Activated CD8-positive, alpha-beta T cell treated with anti-CD3 and anti-CD28 coated beads, Interleukin-2, amount 10 ng/mL, durations not matched to agents 7 days and 5 days (primary cell): ENCODE measurements at places on chromosomes 4 and X. TPM values are rescaled to one million over a fixed set of nuclear protein-coding genes. Genes with fewer than 3 reads are reported as not detected.
A peak's percentile ranks its signal among the peaks of the same experiment; 100 is the strongest.

DNA sequence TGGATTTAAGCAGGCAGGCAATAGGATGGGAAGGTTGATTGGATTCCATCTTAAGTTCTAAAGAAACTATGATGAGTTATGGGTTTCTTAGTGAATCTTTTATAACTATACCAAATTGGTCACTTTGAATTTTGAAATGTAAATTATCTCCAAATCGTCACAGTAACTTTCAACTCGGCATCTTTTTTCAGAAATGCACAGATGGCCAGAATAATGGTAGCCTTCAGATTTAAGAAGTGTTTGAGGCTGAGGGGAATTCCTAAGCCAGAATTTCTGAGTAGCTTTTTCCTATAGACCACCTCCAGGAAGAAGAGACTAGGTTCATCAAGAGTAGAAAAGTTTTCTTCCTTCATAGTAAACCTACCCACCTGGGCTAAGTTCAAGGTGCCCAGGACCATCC lies 663.7 kb upstream of the TENM3 start:
- H3K4me3 ChIP-seq = no peak overlapping the region
- H3K36me3 ChIP-seq = no peaks in the 10 kb centered on the region
- H3K27ac ChIP-seq = no peak overlapping the region
- H3K4me1 ChIP-seq = no peaks in the 10 kb centered on the region

GRCh38 chr4:44983083-44983482 lies 256.7 kb upstream of the GNPDA2 start:
- no peaks in the 10 kb centered on the region for H3K4me1 ChIP-seq
- no peak for DNase-seq
- no peaks in the 10 kb centered on the region for H3K27me3 ChIP-seq

DNA sequence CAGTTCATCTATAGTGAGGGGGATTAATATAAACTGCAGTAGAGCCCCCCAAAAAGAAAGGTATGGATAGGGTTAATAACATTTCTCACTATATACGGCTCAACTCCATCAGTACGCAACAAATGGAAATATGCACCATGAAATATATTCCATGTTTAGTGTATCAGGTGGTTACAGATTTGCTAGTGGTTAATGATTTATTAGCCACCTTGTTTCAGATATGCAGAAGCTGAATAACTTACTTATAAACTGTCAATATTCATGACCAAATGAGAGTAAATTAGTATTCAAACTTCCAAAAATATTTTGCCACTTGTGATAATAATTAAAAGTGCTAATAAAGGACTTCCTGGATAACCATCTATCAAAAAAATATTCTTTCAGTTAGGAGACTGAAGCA lies 14.8 kb downstream of the AMTN start:
- no peaks in the 10 kb centered on the region for H3K36me3 ChIP-seq
- H3K4me1 ChIP-seq = no peaks in the 10 kb centered on the region
- no peak overlapping the region for H3K27ac ChIP-seq
- H3K4me3 ChIP-seq = no peak overlapping the region
- no peak for DNase-seq

- H3K4me3 ChIP-seq = no peak overlapping the region
- no peaks in the 10 kb centered on the region for H3K36me3 ChIP-seq
- H3K27ac ChIP-seq = no peak overlapping the region
- H3K4me1 ChIP-seq = no peaks in the 10 kb centered on the region
- DNase-seq = no peak
- no peaks in the 10 kb centered on the region for H3K27me3 ChIP-seq
These were observed 646.6 kb upstream of the PITX2 start for GRCh38 chr4:111269439-111269838.

DNA sequence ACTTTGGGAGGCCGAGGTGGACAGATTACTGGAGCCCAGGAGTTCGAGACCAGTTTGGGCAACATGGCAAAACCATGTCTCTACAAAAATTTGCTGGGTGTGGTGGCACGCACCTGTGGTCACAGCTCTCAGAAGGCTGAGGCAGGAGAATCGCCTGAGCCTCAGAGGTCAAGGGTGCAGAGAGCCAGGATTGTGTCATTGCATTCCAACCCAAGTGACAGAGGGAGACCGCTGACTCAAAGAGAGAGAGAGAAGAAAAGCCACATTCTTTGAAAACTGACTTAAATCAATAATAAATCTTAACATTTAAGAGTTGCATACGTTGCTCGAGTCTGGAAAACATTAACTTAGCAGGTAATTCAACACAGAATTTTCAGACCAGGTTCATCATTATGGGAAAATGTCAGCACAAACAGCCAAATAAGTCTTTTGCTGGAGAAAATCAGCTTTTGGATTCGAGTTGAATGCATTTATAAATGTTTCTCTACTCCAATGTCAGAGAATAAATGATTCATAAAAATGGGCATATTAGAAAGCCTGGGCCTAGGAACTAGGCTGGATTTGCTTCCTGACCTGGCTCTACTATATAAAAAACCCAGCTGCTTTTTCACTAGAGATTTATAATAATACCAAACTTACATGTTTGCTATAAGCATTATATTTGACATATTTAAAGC lies 68.3 kb upstream of the RBPJ start:
- H3K36me3 ChIP-seq = no peaks in the 10 kb centered on the region
- peaks cover 3% of the 10 kb centered on the region for H3K4me1 ChIP-seq
- peaks cover 4% of the 10 kb centered on the region for H3K27me3 ChIP-seq
- no peak overlapping the region for H3K4me3 ChIP-seq
- no peak overlapping the region for H3K27ac ChIP-seq
- DNase-seq = no peak

- no peaks in the 10 kb centered on the region for H3K27me3 ChIP-seq
- no peak for DNase-seq
- no peak overlapping the region for H3K27ac ChIP-seq
- peaks cover 11% of the 10 kb centered on the region for H3K4me1 ChIP-seq
- no peak overlapping the region for H3K4me3 ChIP-seq
- H3K36me3 ChIP-seq = peaks cover 16% of the 10 kb centered on the region
These were observed 56.0 kb downstream of the GPR82 start for GRCh38 chrX:41779941-41780340.

GRCh38 chrX:10569946-10570345 lies 50.4 kb downstream of the MID1 start:
- H3K27me3 ChIP-seq = no peaks in the 10 kb centered on the region
- no peak for DNase-seq
- H3K27ac ChIP-seq = no peak overlapping the region
- no peaks in the 10 kb centered on the region for H3K4me1 ChIP-seq
- H3K4me3 ChIP-seq = no peak overlapping the region

- no peaks in the 10 kb centered on the region for H3K36me3 ChIP-seq
- peak within 1 kb of the TSS; percentile 63 for H3K27ac ChIP-seq
- H3K4me1 ChIP-seq = peaks cover 24% of the 10 kb centered on the region
- H3K4me3 ChIP-seq = peak within 1 kb of the TSS; percentile 82
- DNase-seq = no peak
These were observed at the start of gene ALPK1 for GRCh38 chr4:112296949-112297880. Gene ALPK1, plus strand, starts transcription at chr4:112297369.

DNA sequence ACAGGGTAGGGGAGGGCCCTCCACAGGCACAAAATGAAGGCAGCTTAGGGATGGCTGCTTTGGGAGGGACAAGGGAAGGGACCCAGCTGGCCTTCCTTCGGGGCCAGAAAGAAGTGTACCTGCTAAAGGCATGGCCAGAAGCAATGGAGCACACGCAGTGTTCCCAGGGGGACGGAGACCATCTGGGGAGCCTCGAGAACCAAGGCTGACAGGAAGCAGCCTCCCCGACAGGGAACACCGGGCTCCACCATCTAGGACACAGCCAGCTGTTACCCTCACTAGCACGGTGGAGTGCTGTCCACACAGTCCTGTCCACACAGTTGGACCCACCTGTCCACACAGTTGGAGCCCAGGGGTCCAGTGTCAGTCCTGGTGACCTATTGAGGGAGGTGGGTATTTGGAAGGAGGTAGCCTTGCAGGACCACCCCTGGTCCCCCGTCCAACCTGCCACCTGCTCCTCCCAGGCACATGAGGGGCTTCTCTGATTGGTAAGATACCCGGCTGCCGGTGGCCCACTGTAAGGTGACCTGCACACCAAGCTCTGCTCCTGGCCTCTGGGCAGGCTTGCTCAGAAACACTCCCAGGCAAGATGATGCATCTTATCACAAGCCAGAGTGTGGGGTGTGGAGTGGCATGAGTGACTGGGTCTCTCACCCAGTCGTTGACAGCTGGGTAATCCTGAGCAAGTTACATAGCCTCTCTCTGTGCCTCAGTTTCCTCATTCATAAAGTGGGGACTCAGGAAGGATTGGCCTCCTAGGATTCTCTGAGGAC lies 20.5 kb upstream of the AFAP1 start:
- peak overlapping the region; percentile 75 for H3K27ac ChIP-seq
- peak overlapping the region; percentile 30 for H3K4me3 ChIP-seq
- H3K36me3 ChIP-seq = no peaks in the 10 kb centered on the region
- peaks cover 11% of the 10 kb centered on the region for H3K27me3 ChIP-seq
- peaks cover 34% of the 10 kb centered on the region for H3K4me1 ChIP-seq
- no peak for DNase-seq

- H3K27ac ChIP-seq = no peak overlapping the region
- H3K27me3 ChIP-seq = no peaks in the 10 kb centered on the region
These were observed 61.0 kb downstream of the INTS6L start for GRCh38 chrX:135581496-135581895.

- H3K27ac ChIP-seq = no peak overlapping the region
- H3K4me1 ChIP-seq = no peaks in the 10 kb centered on the region
- H3K36me3 ChIP-seq = peaks cover 2% of the 10 kb centered on the region
- no peaks in the 10 kb centered on the region for H3K27me3 ChIP-seq
These were observed 59.7 kb upstream of the RASGEF1B start for GRCh38 chr4:81531410-81531809.

- H3K27ac ChIP-seq = no peak overlapping the region
- peaks cover 27% of the 10 kb centered on the region for H3K4me1 ChIP-seq
These were observed 100.0 kb downstream of the ATP11C start for GRCh38 chrX:139832718-139833309.

DNA sequence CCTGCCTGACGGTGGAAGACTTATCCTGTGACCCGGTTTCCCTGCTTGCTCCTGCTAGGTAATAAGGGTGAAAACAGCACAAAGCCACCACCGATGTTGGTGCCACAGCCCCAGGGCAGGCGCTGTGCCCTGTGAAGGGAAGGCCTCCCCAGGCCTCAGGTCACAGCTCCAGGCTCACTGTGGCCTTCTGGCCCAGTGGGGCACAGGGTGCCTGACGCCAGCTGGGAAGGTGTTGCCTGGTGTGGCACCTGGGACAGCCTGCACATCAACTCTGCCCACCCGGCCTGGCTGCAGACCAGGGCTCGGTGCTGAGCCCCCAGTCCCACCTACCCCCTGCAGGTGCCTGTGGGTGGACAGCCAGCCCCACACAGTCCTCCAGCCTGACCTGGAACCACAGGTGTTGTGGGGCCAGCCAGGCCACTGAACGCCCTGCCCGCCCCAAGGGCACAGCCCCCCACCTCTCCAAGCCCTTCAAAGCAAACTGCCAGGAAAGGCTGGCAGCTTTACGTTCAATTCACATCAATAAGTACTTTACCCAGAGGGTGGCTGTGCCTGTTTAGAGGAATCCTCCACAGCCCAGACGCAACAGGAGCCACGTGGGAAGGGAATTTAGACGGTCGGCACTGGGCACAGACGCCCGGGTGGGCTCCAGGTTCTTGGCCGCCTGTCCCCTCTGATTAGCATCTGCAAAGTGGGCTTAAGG lies 54.3 kb downstream of the ZFYVE28 start:
- H3K36me3 ChIP-seq = no peaks in the 10 kb centered on the region
- H3K4me3 ChIP-seq = peak overlapping the region; percentile 63
- H3K27ac ChIP-seq = peak overlapping the region; percentile 57
- no peak for DNase-seq
- H3K4me1 ChIP-seq = no peaks in the 10 kb centered on the region

Gene PHOX2B
- not detected for total RNA-seq

GRCh38 chr4:6891436-6892170 lies 18.0 kb upstream of the TBC1D14 start:
- H3K27ac ChIP-seq = peak overlapping the region; percentile 92
- no peaks in the 10 kb centered on the region for H3K27me3 ChIP-seq

Gene WDR19
- 6.0 TPM for total RNA-seq

DNA sequence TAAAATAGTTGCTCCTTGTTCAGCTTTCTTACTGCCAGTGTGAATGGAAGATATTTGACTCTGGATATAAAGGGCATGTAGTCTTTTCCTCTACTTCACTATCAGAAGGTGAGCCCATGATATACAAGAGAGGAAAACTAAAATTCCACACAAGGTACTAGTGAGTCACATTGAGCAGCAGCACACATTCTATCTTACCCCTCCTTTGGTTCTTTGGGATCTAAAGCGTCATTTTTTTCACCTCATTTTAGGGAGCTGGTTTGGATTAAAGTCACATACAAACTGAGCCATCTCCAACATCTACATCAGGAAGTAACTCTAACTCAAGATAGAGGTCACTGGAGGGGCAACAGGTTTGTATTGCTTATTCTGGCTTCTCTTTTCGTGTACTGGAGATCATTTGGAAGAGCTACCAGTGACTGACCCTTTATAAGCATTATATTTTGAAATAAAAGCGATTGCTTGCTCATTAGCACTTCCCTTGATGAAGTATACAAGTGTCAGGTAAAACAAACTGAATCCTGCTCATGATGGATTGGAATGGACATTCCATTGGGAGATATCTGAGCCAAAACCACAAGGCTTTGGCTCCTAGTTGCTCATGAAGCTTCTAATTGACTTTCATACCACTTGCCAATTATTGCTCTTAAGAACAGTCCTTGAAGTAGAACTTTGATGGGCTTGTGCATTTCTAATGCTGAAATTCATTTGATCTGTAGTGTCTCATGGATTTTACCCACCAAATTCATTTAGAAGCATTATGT lies 124.1 kb downstream of the SPCS3 start:
- H3K36me3 ChIP-seq = no peaks in the 10 kb centered on the region
- H3K27ac ChIP-seq = no peak overlapping the region
- no peak overlapping the region for H3K4me3 ChIP-seq
- no peaks in the 10 kb centered on the region for H3K4me1 ChIP-seq

- H3K36me3 ChIP-seq = no peaks in the 10 kb centered on the region
- H3K27ac ChIP-seq = no peak overlapping the region
- H3K27me3 ChIP-seq = peaks cover 47% of the 10 kb centered on the region
- no peak for DNase-seq
These were observed 2.5 kb upstream of the CITED1 start for GRCh38 chrX:72308209-72308565.

DNA sequence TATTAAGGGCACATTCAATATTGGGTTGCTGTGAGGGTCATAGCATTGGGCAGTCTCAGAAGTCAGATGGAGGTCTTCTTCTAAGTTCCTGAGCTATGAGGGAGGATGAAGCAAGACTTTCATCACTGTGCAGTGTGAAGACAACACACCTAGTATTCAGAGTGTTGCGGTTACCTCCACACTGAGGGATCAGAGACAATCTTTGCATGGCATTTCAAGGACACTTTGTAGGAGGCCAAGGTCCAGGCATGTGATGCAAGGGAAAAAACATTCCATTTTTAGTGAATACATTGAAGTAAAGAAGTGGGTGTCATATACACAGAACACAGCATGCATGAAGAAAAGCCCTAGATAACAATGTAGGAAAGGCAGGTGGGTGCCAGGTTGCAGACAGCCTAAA lies 481.2 kb upstream of the DIPK2B start:
- H3K27me3 ChIP-seq = peaks cover 3% of the 10 kb centered on the region
- H3K4me1 ChIP-seq = no peaks in the 10 kb centered on the region
- H3K4me3 ChIP-seq = no peak overlapping the region
- no peak for DNase-seq
- no peaks in the 10 kb centered on the region for H3K36me3 ChIP-seq

- H3K36me3 ChIP-seq = no peaks in the 10 kb centered on the region
- no peaks in the 10 kb centered on the region for H3K27me3 ChIP-seq
- H3K27ac ChIP-seq = no peak overlapping the region
These were observed 252.5 kb upstream of the CASK start for GRCh38 chrX:42175843-42176242.
